ENCODE measurements at places on chromosomes 7 and 10.

DNA sequence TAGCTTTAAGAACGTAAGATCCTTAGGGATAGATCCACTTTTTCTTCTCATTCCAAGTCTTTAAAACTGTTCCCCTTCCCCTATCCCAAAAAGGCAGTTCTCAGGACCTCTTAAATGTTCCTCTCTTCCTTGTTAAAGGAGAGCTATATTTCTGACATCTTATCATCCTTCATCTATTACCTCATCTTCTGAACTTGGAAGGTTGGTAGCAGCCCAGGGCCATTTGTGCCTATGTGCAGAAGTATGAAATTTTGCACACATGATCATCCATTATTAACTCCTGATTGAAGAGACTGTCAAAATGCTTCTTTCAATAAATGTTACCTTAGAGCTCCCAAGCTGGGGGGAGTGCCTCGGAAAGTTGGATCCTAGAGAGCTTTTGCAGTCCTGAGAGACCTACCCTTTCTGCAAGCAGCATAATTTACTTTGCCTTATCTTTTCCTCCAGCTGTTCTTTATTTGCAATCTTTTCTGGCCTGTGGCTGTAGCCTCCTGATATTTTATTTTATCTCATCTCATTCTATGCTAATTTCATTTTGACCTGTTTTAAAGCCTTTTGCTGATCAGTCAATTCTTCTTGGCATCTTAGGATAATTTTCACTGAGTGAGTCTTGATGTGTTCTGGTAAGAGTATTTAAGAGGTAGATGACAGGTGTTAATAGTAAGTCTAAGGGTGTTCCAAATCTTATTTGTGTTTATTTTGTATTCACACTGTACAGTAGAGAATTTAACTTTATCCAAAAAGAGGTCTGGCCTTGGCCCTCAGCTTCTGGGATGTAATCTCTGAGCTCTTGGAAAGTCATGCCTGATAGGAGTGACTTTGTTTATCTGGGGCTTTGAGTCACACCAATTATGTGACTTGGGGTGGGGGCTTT is 135.0 kb upstream of the PDLIM1 start:
- DNase-seq, result no peak

DNA sequence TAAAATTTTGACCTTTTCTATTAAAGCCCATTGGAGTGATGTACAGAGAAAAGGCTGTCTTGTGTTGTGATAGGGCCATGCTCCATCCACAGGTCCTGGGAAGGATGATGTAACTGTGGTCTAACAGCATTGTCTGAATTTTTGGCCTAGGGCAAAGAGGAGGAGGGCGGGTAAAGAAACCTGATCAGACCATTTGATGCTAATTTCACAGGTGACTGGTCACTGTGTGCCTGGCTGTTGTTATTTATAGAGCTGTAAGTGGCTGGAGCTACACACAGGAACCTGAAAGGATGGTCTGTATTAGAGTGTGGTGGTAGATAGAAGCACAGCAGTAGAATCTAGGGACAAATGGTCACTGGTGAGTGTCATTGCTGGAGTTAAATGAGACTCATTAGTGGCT is 182.1 kb downstream of the AUTS2 start:
- DNase-seq, result no peak

- no peak for DNase-seq
Measured at GRCh38 chr10:113099431-113100183, 149.6 kb downstream of the TCF7L2 start.

DNA sequence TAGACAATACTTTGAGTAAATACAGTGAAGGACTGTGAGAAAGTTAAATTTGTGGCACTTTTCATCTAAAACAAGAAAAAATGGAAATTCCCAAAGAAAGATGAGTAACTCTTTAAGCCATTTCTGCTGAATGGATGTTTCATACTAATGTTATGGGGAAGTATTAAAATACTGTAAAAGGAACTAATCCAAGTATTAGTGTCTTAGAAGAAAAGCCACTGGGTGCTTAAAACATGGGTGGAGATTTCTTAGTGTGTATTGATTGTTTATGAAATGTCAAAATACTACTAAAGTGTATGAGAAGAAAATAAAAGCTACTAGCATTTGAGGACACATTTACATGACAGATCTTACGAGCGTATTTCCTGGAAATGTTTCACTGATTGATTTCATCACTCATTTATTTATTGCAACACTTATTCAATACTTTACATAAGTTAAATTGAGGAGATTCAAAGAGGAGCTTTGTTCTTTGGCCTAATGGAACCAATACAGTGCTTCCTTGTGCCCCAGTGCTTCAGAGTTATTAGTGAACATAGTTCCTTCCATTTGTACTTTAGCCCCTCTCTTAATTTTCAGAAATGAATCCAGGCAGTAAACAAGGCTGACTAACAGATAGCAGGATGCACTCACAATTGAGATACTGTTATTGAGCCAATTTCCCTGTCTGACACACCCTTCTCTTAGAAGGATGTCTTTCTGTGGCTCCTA is 155.5 kb upstream of the AHR start:
- no peak for DNase-seq

DNA sequence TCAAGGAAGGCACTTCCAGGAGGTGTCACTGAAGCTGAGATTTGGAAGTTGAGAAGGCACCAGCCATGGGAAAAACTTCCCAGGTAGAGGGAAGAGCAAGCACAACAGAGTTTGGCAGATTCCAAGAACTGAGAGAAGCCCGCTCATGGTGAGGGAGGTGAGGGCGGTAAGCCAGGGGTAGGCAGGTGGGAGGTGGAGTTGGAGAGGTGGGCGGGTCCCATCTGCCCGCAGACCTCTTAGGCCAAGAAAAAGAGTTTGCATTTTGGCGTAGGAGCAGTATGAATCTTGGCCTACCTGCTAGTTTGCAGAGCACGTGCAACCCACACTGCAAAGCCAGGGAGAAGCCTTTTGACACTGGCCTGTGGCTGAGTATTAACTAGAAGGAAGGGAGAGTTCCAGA is 18.8 kb downstream of the FRMPD2 start:
- DNase-seq, result no peak

DNA sequence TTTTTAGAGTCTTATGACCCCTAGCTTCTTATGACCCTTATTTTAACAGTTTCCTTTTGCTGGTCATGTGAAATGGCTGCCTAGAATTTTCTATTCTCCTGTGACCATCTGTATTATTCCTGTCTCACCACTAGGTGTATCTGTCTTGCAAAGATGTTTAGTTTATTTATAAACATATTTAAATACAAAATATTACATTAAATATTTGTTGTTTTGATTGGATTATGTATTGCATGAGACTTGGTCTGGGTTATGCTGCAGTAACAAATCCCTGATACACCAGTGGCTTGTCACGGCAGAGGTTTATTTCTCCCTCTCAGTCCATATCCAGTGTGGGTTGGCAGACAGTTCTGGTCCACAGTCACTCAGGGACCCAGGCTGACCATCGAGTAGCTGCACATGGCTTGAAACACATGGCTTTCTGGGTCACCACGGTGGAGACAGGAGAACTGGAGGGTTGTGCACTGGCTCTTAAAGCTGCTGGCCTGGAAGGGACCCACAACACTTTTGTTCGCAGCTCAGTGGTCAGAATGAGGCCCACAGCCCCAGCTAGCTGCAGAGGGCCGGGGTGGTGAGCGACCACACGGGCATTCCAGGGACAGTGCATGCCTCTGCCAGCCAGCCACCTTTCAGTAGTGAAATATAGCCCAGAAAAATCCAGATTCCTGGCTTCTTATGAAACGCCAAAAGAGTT is 7.4 kb downstream of the RASSF4 start:
- DNase-seq, result no peak

- no peak for DNase-seq
Measured at GRCh38 chr7:67809586-67809985, 813.0 kb downstream of the TYW1 start.

- no peak for DNase-seq
Measured at GRCh38 chr10:90834326-90834725, 23.5 kb downstream of the HTR7 start.

GRCh38 chr10:42997151-42997848 is 79.6 kb upstream of the RET start:
- no peak for DNase-seq

- no peak for DNase-seq
Measured at GRCh38 chr7:151409667-151410404, at the start of gene WDR86. Gene WDR86, minus strand, starts transcription at chr7:151410038. Its CDS starts 449 bp downstream, at chr7:151409589.

- DNase-seq, result no peak
Measured at GRCh38 chr7:52261057-52261456, 774.4 kb upstream of the POM121L12 start.

GRCh38 chr7:27179503-27180430 is 5.3 kb downstream of the HOXA11 start:
- DNase-seq, result peak; percentile 73

GRCh38 chr10:71138166-71138830 is 74.1 kb upstream of the UNC5B start:
- no peak for DNase-seq
